T1000 (cell line): ENCODE measurements at places on chromosomes 3 and 15.

- DNase-seq, result no peak
Measured at GRCh38 chr3:104554425-104554824, 812.3 kb upstream of the ALCAM start.

GRCh38 chr15:26234976-26235767 is 372.0 kb upstream of the ATP10A start:
- no peak for DNase-seq

DNA sequence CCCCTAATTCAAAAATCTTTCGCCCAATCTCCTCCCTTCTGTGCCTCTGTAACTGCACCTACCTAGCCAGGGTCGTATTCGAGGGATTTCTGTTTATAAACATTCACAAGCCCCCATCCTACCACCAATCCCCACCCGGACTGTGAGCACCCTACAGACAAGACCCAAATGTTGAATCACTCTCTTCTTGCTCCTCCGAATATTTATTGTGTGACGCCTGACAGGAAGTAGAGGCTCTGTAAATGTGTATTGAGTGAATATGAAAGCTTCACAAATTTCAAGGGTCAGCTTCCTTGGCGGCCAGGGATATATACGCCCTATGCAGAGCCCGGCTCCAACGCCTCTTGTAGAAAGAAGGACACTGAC is 1.6 kb downstream of the BDH1 start:
- no peak for DNase-seq

- no peak for DNase-seq
Measured at GRCh38 chr15:58213587-58214338, 75.6 kb downstream of the AQP9 start.

GRCh38 chr3:109132801-109133473 is 3.6 kb upstream of the C3orf85 start:
- DNase-seq, result no peak

- no peak for DNase-seq
Measured at GRCh38 chr15:24916305-24917009, 38.3 kb upstream of the SNRPN start.

DNA sequence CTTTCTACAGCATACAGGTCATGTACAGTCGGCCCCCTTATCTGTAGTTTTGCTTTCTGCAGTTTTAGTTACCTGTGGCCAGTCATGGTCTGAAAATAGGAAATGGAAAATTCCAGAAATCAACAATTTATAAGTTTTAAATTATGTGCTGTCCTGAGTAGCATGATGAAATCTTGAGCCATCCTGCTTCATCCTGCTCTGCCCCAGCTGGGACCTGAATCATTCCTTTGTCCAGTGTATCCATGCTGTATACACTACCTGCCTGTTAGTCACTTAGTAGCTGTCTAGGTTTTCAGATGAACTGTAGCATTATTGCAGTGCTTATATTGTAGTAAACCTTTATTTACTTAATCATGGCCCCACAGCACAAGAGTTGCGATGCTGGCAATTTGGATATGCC is 44.8 kb downstream of the AP4E1 start:
- DNase-seq, result no peak

DNA sequence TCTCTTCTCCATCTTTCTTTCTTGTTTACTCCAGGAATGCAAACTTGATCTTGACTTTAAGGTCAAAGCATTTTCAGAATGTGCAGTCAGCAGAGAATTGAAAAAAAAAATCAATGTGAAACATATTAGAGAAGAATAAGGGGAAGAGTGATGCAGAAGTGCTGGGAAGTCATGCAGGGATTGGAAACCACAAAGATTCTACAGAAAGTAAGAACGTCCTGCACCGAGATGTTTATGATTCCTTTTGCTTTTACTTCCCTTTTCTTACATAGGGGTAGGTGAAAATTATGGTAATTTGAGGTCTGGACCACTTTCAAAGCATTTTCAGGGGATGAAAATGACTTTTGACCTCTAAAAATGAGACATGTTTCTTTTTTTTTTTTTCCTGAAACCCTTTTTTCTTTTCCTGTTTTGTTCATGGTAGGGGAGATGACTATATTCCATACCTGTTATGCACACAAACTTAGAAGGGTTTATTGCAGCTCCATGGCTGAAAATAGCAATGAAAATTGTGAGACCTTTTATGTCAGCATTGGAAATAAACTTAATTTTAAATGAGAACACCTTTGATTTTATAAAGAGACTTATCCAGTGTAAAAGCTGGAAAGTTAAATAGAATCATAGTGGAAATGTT is 623.5 kb upstream of the TBL1XR1 start:
- DNase-seq, result no peak

DNA sequence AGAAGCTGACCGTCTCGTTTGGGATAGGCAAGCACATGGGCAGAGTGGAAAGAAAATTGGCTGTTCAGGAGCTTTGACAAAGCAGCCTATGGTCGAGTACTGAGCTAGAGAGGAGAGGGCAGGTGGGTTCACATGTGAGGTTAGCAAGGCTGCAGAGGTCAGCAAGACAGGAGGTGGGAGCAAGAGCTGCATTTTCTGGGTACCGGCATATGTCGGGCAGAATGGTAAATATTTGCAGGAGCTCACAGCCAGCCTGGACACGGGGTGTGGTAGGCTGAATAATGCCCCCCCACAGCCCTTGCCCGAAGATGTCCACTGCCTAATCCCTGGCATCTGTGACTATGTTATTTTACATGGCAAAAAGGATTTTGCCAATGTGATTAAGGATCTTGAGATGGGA is 8.3 kb downstream of the RARRES1 start:
- no peak for DNase-seq

- DNase-seq, result no peak
Measured at GRCh38 chr15:54582863-54583643, 604.8 kb downstream of the UNC13C start.

- DNase-seq, result no peak
Measured at GRCh38 chr3:52328536-52329080, 12.5 kb downstream of the DNAH1 start.

DNA sequence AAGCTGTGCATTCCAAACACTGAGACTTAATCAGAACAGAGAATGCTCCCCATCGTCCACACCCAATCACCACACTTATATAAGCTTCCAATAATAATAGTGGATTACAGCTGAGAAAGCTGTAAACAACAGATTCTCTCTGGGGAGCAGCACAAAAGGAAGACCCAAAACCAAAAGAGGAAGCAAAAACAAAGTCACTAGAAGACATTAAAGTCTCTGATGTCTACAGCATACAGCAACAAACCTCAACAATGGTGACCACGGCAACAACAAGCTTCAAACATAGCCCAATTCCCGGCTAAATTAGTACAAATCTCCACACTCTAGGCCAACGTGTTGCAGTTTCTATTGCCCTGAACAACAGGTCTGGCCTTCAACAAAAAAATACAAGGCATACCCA is 37.7 kb downstream of the ZDHHC23 start:
- no peak for DNase-seq

DNA sequence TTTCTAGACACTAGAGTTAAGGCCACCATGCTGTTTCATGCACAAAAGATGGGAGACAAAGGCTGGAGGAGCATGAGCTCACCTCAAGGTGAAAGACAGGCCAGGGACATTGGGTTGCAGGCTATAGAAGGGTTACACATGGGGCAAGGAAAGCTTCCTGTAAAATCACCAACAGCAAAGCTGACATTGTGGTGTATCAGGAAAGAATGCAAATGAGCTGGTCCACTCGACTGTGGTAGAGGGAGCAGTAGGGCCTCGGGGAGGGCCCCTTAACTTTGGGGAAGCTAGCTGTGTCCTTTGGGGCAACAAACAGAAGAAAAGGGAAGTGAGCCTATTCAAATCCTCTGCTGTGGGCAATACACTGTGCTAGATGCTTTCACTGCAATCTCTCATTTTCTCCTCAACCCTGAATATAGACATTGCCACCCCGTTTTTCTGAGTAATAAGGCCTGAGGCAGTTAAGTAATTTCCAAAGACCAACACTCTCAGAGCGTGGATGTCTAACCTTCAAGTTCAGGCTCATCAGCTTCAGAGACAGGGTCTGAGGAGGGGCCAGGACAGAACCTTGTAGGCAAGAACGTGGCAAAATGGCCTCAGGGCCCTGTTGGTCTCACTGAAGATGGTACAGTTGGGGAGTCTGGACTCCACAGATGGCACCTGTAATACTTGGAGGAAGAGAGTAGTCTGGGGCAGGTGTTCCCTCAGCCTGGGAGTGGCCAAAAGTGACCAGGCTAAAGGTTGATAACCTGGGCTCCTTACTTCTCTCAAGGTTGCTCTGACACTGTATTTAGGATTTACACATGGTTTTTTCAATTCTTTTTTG is 24.1 kb downstream of the CX3CR1 start:
- DNase-seq, result no peak

DNA sequence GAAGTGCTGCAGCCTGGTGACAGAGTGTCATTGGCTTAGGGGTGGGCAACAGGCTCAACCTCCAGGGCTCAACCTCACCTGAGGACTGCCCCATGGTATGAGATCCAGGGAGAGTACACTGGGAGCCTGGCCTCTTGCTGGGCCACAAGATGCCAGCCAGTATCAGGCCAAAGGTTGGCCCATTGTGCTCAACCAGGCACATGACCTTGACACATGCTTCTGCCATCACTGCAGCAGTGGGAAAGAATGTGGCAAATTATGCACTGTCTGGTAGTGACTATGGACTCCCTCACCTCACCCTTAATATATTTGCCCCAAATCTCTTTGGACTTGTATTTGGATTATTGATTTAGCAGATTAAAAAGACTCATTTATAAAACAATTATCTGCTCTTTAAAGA is 233.9 kb upstream of the GOLGA6L4 start:
- DNase-seq, result no peak

GRCh38 chr3:38268087-38268486 is 2.5 kb downstream of the SLC22A13 start:
- no peak for DNase-seq

GRCh38 chr3:94311651-94312050 is 248.8 kb downstream of the NSUN3 start:
- no peak for DNase-seq

GRCh38 chr3:56771376-56771775 is 30.4 kb downstream of the ARHGEF3 start:
- DNase-seq, result no peak
